ENCODE measurements at places on chromosomes 11 and 22.

DNA sequence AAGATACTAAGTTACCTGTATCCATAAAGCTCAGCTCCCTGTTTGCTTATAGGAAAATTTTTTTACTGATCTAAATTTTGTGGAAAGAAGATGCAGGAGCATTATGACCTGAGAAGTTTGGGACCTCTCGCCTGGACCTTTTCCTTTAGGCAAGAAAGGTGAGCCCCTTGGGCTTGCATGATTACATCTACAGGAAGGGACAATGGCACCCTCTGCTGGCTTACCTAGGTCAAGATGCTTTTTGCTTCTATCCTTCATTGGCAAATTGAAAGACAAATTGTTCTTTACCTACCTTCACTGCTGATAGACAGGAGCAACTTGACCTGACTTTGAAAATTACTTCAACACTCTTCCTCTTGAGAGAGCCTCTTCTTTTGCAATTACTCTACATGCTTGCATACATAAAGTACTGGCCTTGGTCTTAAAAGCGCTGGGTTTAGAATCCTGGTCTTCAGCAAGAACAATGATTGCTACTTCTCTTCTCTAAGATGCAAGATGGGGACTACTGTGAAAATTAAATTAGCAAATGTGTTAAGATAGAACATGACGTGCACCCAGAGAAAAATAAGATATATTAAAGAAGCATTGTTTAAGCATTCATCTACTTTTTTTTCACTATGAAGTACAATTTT lies 147.2 kb downstream of the TRPC6 start:
- DNase-seq: no peak

GRCh38 chr11:74370123-74370522 lies 28.1 kb downstream of the PGM2L1 start:
- DNase-seq: no peak

DNA sequence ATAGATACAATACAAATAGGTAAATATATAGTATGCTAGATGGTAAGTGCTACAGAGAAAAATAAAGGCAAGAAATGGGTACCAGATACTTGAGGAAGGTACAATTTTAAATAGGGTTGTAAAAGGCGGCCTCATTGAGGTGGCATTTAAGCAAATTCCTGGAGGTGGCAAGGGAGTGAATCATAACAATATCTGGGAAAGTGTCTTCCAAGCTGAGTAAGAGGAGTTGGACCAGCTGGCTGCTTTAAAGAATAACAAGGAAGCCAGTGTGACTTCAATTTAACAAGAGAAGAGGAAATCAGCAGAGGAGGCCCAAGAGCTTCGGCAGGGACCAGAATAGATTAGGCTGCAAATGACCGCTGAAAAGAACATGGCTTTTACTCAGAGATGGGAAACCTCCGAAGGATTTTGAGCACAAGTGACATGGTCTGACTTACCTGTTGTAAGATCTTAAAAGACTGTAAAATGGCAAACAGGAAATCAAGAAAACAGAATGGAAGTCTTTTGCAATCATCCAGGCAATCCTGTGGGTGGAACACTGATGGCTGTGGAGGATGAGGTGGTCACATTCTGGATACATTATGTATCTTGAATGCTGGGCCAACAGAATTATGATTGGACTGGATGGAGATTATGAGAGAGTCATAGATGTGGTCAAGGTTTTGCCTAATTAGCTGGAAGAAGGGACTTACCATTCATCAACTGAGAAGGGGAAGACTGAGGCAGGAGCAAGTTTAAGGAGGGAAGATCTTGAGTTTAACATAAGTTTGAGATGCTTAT lies 77.2 kb downstream of the RDX start:
- DNase-seq: no peak

DNA sequence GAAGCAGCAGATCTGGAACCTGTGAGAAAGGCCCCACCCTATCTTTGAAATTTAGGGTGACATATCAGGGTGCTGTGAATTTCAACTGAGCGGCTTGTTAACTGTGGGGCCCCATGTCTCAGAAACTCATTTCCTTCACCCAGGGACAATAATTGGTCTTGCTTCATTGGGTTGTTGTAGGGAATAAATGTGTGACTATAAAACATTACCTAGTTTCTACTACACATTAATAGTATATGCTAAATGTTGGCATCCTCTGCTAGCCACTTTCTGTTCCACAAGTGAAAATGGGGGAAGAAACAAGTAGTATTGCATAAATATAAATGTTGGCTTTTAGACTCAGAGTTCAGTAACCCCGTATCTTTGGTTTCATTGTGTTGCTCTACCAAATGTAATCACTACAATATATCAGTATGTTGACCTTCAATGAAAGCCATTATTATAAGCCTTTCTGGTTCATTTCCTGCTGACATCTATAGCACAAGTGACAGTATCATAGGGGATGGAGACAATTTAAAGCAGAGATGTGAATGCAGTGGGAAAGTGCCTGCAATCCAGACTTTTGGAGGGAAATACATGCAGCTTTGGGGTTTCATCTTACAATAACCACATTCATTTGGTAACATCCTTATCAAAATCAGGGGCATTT lies 905.5 kb upstream of the RAG2 start:
- DNase-seq: no peak

GRCh38 chr22:36773935-36774334 lies 2.0 kb downstream of the IFT27 start:
- no peak for DNase-seq

DNA sequence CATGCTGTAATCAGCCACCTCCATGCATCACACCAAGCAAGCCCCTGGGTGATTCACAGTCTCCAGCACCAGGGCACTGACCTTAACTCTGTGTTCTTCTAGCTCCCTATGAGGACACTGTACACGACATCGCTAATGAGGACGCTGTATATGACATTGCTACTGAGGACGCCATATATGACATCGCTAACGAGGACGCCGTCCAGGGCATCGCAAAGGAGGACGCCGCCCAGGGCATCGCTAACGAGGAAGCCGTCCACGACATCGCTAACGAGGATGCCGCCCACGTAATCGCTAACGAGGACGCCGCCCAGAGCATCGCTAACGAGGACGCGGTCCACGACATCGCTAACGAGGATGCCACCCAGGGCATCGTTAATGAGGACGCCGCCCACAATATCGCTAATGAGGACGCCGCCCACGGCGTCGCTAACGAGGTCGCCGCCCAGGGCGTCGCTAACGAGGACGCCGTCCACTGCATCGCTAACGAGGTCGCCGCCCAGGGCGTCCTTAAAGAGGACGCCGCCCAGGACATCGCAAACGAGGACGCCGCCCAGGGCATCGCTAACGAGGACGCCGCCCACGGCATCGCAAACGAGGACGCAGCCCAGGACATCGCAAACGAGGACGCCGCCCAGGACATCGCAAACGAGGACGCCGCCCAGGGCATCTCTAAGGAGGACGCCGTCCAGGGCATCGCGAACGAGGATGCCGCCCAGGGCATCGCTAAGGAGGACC lies 34.5 kb upstream of the DGCR6L start:
- DNase-seq: no peak

DNA sequence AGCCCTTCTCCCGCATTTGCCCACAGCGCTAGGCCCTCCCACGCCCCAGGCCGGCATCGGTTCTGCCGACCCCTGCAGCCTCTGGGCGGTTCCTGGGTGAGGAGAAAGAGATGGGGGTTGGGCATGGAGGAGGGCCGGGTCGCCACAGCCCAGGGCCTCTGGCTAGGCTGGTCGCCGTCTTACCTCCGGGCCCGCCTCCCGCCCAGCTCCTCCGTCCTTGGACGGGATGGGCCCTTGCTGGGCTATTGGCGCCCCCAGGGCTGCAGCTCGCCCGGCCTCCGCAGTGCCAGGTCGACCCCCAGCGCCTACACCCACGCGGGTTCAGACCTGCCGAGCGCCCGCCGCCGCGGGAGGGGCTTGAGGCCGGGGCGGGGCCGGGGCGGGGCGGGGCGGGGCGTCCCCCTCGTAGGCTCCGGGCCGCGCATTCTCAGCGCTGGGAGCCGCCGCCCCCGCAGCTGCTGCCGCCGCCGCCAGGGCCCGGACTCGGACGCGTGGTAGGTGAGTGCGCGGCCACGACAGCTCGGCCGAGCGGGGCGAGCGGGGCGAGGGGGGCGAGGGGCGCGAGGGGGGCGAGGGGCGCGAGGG lies at the start of gene CD151:
TSS of gene CD151 (plus strand) at position 424 of the 585 bp plus-strand sequence. CDS start 3,118 bp downstream, outside the sequence.
- no peak for DNase-seq

- DNase-seq: no peak
Observed at GRCh38 chr22:48528221-48528915, 1299.3 kb downstream of the BRD1 start.

DNA sequence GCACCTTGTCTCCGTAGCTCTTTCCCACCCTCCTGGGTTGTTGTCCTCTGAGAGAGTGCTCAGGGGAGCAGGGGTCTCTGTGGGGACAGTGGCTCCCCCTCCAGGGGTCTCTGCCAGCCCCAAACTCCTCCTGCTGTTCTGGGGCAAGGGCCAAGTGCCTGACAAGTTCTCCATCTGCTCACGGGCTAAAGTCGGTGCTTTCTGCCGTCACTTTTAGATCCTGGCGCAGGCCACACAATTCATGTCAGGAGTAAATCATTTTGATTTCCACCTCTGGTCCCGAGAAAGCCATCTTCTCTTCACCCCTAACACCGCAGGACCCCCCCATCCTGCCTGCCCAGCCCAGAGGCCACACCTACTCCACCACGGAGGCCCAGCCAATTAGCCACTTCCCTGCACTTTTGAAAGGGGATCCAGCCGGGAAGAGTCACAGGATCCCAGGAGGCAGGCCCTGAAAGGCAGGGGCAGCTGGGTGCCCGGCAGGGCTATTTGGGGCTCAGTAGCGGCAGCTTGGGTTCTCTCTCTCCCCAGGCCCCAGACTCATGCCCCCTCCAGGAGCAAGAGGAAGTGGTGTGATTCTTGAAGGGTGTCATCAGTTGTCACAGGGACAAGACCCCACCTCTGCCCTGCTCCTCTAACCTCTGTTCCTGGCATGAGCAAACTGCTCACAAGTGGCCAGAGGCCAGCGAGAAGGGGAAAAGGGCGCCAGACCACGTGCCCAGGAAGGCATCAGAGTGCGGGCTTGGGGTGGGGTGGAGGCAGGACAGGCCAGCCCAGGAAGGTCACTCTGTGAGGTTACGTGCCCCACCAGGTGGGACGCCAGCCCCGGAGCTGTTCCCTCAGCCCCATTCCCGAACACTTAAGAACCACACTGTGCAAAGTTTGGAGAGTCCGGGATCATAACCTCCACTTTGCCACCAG lies 1.3 kb downstream of the MACROD1 start:
- DNase-seq: no peak

DNA sequence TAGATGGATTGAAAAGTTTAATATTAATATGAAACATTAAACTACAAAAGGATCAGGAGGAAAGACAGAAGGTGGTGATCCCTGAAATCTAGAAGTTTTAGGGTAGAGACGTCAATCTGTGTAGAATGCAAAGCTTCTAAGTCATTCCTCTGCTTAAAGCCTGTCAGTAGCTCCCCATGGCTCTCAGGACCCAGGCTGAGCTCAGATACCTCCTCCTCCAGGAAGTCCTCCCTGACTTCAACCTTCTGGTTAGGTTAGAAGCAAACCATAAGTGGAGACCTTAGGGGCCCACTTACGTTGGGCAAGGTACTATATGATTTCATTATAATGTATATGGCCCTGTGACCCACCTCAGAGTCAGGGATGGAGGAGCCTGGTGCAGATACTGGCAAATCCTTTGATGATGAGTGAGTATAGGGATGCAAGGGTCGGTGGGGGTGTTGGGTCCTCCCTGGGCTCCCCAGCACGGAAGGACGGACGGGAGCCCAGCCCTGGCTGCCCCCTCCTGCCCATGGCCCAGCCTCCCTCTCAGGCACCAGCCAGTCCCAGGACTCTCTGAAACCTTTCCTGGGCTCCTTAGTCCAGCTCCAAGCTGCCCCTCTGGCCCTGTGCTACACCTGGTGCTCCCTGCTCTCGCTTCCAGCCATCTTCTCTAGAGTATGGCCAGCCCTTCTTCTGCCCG lies 3.2 kb upstream of the PPP6R3 start:
- DNase-seq: no peak

DNA sequence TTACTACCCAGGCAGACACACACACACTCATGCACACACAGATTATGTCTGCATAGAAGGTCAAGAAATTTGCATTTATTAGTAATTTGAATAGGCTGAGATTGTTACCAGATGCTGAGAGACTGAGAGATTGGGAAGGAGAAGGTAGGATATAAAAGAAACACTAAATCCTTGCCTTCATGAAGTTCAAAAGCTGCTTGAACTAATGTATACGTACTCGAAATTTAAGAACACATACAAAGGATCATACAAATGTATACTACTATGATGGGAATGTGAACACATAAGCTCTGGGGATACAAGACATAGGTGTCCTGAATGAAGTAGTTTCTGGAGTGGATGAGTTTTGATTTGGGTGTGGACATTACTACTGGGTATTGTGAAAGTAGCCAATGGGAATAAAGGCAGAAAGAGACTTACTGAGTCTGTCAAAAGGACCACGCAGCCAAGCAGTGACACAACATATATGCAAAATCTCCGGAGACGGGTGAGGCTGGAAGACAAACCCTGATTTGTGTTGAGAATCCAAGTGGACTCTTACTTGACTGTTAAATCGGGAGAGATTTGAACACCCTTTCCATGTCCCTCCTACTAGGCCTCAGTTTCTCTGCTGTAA lies 7.3 kb upstream of the PKNOX2 start:
- no peak for DNase-seq

DNA sequence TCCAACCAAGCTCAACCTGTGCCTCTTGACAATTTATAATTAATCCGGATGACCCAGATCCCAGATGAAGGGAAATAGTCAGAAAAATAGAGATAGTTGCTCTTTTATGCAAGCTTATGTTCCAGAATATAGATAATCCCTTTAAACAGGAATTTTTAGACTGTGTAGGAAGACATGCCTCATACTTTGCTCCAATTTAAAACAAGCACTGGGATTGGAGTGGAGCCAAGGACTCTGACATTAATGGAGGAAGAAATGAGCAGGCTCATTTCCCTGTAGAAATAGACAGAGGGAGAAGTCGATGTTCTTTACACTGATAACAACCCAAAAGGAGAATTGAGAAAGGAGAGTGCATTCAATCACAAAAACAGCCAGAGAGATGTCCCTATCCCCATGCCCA lies 70.1 kb upstream of the LRRC55 start:
- DNase-seq: no peak

DNA sequence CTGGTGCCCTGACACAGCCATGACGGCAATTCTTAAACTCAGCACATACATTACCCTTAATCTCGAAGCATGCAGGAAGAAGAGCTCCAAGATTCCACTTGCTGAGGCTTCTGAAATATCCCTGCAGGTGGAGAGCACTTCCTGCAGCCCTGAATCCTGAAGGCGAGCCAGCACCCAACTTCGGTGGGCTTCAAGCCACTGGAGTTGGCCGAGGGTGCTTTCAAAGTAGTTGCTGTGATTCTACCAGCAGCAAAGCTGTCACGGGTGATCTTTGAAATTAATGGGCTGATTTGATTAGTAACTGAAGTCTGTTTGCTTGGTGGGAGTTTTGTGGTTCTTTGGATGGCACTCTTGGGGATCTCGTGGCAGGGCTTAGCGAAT lies 9.0 kb upstream of the FTH1 start:
- no peak for DNase-seq

All from stimulated activated naive CD4-positive, alpha-beta T cell (primary cell).